Progenitor cell of endocrine pancreas (in vitro differentiated cells): ENCODE measurements at places on chromosomes 13 and 19.

DNA sequence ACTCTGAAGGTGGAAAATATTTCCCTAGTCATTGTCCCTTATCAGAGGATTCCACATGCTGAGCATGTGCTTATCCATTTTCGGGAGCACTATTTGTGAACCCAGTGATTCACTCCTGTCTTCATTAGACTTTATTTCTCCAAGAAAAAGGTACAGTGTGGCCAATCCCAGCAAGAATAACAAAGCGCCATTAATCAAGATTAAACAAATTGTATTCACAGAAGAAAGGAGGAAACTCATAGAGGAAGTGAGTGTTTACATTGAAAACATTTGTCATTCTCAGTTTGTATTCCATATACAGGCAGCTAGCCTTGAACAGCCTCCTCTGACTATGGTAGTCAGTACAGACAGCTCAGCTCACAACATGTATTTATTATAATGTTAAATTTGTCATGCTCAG lies 1669.9 kb upstream of the SPRY2 start:
- no peak for DNase-seq

GRCh38 chr13:82658811-82659210 lies 1223.5 kb downstream of the SLITRK1 start:
- DNase-seq: no peak

GRCh38 chr19:3283886-3284657 lies 59.6 kb downstream of the CELF5 start:
- DNase-seq: no peak

GRCh38 chr13:60754211-60755090 lies 357.4 kb downstream of the TDRD3 start:
- no peak for DNase-seq

DNA sequence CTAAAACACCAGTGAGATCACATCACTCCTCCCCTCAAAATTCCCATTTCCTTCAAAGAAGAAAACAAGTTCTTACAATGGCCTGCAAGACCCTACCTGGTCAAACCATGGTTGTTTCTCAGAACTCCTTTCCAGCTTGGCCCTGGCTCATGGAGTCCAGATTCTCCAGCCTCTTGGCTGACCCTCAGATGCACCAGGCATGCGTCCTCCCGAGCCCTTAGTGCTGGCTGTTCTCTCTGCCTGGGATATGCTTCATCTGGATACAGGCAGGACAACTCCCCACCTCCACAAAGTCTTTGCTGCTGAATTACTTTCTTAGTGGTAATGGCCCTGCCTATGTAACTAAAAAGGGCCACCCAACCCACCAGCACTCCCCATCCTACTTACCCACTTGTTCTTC lies 94.3 kb downstream of the MBNL2 start:
- DNase-seq: no peak

DNA sequence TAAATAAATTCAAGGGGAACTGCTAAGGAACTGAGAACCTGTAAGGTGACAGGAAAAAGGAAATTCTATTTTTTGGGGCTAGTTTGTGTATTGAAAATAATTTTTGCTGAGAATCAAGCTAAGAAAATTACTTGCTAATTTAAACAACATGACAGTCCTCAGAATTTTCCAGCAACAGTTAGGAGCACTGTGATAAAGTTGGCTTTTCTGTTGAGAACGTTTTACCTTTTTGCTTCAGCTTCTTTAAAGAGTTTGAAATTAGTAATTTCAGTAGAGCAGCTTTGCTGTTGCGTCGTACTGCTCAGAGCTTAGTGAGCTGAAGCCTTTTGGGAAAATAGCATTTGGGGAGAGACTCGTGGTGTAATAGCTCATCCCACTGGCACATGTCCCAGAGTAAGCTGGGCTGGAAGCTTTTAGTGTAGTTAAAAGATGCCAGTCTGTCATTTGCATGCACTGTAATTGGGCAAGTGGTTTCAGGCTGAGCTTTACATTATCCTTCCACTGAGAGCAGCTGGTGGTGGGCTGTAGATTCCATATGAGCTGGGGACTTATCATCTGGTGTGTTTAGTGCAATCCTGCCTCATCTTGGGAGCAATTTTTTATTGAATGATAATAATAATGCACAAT lies 69.8 kb downstream of the LRCH1 start:
- DNase-seq: no peak

- DNase-seq: no peak
Observed at GRCh38 chr19:10988921-10989320, 28.1 kb downstream of the SMARCA4 start.
